BJ (cell line): ENCODE measurements at places on chromosomes 4 and X. TPM values are rescaled to one million over a fixed set of nuclear protein-coding genes. Genes with fewer than 3 reads are reported as not detected.

GRCh38 chrX:17372052-17372451 is 2.9 kb upstream of the NHS start:
- no peak for DNase-seq

GRCh38 chr4:186901850-186902249 is 178.2 kb upstream of the FAT1 start:
- no peak for DNase-seq

DNA sequence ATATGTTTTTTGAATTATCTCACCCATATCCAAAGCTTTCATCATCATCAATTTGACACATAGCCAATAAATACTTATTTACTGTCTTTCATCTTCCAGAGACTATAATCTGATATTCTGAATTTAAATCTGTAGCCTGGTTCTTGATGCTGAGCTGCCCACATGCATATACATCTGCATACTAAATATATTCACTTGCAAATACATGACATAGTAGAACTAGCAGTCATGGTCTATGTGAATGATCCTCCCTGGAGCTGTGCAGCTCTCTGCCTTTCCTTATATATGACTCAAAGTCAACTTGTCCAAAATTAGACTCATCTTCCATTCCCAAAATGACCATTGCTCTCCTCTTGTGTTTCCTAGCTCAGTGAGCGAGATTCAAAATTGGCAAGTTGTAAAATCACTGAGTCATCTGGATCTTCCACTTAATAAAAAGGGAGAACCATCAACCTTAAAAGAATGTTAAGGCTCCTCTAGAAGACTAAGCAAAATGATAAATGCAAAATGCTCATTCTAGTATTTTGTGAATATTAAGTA is 448.2 kb downstream of the PPARGC1A start:
- no peak for DNase-seq

GRCh38 chrX:130419263-130419662 is 17.5 kb downstream of the RBMX2 start:
- no peak for DNase-seq

SPANXN3 gene
- polyA plus RNA-seq: not detected in 2 replicates

GRCh38 chr4:14149176-14150053 is 521.9 kb upstream of the BOD1L1 start:
- no peak for DNase-seq

DNA sequence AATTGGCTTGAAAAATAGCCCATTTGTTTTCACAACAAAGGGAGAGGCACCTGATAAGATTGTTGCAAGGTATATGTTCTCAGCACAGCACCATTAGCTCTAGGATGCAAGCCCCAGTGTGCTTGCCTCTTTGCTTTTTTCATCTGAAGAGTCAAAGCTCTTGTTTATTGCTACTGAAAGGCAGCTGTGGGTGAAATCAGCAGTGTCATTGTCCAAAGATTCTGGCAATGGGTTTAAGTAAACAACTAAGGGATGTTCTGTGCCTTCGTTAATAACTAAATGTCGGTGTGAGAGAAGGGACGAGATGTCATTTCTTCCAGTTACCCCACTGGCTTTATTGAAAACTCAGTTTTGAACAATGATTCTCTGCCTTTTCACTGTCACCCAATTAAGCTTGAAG is 567.7 kb downstream of the KCNIP4 start:
- DNase-seq: no peak

DNA sequence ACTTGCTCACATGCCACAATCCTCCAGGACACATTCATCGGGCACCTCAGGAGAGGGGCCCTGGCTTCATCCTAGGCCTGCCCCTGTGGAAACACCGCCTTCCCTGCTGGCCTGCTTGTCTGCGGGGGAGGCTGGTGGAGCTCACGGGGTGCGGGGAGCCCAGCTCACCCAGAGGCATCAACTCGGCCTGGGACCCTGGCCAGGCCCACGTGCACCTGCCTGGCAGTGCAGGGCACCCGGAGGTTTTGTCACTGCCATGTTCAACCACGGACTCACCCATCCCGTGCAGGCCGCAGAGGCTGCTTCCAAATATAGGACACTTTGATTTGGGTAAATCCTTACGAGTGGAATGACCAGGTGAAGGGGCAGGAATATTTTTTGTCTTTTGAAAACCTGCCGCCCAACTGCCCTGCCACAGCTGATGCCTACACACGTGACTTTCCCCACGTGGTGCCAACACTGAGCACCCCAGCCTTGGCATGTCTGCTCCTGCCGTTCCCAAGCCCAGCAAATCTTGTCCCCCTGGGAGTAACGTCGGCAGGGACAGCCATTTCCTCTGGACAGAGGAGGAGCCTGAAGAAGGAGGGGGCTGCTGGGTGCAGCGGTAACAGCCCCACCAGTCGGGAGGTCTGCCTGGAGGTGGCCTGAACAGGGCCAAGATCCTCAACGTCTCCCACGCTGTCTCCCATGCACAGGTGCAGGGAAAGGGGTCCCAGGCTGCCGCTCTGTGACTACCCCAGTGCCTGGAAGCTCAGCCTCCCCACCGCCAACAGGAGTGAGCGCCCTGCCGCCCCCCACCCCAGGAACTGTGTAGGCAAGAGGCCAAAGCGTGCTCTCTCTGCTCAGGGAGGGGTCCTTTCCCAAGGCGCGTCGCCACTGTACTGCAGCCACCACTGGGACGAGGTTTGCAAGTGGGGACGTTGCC is 8.5 kb downstream of the MXD4 start:
- DNase-seq: no peak

RHOH gene
- polyA plus RNA-seq: not detected in 2 replicates

DNA sequence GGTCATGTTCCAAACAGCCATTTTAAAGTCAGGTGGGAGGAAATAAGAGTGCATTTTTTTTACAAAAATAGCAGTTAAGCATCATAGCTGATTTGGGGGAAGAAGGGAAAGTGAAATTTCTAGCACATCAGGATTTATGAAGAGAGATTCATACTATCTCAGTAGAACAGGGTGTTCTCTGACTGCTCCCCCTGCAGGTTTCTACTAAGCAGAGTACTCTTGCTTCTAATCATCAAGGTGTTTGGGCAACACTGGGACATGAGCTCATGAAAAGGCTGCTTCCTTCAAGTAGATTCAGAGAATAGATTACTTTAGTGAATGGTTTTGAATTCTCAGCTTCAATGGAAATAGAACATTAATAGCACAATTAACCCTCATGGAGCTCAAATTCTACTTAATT is 591.4 kb upstream of the PCDH10 start:
- DNase-seq: no peak

- DNase-seq: no peak
Observed at GRCh38 chrX:392575-392846, 5.8 kb upstream of the PPP2R3B start.

- no peak for DNase-seq
Observed at GRCh38 chr4:46444318-46445000, 54.5 kb upstream of the GABRA2 start.

DNA sequence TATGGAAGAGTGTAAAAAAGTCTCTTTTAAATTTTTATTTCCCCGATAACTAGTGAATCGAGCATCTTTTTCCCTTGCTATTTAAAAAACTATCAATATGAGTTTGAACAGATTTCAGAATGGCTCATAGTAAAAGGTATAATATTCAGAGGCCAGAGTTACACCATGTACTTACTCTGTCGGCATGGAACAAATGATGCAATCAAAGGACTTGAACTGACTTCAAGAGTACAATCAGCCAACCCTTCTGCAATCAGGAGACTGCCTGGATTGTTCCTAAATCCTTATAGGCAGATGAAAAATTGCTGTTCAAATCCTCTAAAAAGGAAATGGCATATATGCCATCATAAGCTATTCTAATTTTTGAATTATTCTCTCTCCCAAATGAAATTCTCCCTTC is 273.3 kb downstream of the SH2D1A start:
- no peak for DNase-seq
